ENCODE measurements at places on chromosomes 2 and 18.

DNA sequence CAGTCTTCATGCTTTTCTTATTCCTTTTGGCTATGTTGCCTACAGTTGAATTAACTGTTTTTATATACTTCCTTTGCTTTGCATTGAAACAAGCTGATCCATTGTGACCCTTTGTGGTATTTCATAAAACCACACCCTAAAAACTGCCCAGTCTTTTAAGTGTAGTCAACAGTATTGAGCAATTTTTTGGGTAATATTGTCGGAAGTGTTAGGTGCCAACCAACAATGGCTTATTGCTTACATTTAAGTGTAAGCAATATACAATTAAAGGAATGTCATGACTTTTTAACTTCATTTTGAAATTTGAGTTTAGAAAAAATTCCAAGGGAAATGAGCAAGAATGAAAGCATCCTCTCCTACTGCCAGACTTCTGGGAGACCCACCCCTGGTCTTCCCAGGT, 174.1 kb downstream of the NEDD4L start:
- DNase-seq = no peak

- no peak for DNase-seq
Observed at GRCh38 chr2:8790739-8791162, 46.7 kb downstream of the KIDINS220 start.

- DNase-seq = no peak
Observed at GRCh38 chr2:204791230-204791629, 246.0 kb downstream of the PARD3B start.

GRCh38 chr2:26988058-26988860, 17.8 kb downstream of the MAPRE3 start:
- no peak for DNase-seq

DNA sequence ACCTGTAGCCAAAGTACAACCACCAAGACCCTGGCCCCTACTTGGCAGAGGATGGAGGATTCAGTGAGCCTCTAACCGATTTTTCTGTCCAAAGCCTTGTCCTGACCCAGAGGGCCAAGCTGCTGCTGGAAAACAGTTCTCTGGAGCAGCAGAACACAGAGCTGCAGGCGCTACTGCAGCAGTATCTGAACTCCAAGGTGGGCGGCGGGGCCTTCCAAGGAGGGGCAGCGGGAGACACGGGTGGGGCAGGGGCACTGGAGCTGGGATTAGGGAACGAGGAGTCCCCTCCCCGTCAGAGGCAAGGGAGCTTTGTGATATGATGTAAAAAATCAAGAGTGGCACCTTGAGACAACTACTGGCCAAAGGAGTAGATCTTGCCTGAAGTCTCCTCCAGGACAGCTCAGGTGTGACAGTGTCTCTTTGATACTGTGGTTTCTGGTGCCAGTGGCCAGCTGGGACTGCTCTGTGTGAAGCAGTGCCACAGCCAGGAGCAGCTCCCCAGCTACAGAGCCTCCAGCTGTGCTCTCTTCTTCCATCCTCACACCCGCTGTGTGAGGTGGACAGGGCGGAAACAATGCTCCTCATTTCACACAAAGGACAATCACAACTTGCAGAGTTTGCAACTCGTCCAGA, 22.8 kb downstream of the OTOF start:
- DNase-seq = no peak

DNA sequence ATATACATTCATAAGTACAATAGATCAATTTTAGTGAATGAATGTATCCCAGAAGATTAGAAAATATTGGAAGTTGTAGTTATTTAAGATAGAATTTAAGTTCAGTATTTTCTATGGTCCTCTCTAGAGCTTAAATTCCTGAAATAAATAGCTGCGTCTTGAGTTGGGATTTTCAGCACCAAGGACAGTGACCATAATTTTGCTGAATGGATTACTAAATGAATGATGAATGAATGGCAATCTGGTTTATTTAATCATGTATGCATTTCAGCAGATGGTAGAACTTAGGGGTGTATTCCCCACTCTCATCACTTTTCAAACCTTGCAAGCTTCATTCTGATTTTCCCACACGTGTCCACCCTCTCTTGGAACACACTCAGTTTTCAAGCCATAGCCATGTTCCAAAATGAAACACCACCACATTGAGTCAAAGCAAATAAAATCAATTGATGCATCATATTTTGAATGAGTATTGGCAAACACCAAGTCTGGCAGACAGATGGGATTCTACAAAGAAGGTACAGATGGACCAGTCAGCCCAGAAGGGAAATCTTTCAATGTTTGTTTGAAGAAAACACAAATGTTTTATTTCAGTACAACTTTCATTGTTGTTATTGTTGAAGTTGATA, 362.2 kb upstream of the NXPH2 start:
- no peak for DNase-seq

DNA sequence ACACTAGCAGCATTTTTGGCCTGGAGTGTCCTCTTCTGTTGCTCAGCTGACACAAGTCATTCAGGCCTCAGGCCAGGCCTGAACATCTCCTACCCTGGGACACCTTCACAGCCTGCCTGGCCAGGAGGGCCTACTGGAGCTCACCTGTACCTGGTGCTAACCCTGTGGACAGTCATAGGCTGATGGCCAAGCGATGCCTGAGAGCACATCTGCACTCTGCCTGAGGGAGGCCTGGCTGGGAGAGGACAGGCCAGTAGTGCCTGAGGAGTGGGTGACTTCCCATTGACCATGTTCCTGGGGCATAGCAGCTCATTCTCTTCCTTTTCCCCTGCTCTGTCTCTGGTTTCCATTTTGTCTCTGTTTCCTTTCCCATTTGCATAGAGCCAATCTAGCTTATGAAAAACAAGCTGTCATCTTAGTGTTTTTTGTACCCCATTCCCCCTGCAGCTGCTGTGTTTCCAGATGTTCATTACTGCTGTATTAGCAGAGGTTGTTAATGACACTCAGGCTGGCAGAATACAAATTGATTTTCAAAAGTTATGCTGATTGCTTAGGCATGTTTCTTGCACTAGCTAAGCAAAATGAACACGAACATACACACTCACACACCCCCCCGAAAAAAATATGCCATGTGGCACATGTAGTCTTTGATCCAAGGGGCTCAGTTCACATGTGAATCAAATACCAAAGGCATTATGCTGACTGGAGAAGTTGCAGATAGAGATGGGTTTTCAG, 149.7 kb upstream of the HS6ST1 start:
- no peak for DNase-seq

DNA sequence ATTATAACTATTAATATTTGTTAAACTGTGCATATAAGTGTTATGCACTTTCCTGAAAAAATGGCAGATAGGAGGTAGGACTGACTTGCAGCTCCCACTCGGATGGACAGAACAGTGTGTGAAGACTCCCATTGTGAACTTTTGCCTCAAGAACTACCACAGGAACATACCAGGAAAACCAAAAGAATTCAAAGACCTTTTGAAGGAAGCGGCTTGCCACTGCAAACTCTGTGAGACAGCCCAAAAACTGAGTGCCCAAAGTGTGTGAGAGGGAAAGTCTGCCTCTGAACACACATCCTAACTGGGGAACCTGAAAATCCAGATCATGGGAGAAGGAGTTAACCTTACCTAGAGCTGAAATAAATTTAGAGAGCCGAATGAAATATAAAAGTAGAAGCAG, 171.0 kb downstream of the ZBTB7C start:
- no peak for DNase-seq

DNA sequence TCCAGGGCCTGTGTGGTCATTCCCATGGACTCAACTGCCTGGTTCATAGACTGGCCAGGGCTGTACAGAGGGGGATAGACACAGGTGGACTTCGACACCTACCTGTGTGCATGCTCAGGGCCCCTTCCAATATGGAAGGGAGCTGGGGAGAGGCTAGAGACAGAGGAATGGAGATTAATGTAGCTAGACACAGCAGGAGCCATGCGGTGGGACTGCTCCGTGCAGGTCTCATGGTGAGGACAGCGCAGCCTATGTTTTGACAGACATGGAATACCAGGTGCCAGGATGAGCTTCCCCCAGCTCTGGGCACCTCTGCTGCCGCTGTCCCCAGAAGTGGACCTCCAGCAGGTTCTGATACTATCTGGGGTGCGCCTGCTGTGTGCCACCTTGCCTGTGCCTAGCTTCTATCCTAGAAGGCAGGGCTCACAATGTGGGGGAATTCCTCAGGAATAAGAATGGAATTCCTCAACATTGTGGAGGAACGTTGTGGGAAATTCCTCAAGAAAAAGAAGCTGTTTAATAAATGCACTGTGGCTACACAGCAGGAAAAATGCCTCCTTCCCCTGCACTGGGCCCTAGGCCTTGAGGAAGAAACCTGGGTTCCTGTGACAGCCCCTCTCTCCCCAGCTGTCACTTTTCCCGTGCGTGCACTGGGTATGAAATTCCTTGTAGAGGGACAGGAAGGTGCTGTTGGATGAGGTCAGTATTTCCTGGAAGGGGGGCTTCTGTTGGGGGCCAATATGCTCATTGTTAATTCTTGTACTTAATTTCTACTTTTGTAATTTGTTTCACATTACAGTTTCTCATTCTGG, 7.3 kb downstream of the IL1R1 start:
- DNase-seq = no peak

- DNase-seq = no peak
Observed at GRCh38 chr18:1446765-1447164, 542.1 kb downstream of the ADCYAP1 start.
